EH (cell line): ENCODE measurements at places on chromosomes 4 and X.

GRCh38 chrX:71053217-71053621 lies 14.9 kb downstream of the SNX12 start:
- DNase-seq = no peak

DNA sequence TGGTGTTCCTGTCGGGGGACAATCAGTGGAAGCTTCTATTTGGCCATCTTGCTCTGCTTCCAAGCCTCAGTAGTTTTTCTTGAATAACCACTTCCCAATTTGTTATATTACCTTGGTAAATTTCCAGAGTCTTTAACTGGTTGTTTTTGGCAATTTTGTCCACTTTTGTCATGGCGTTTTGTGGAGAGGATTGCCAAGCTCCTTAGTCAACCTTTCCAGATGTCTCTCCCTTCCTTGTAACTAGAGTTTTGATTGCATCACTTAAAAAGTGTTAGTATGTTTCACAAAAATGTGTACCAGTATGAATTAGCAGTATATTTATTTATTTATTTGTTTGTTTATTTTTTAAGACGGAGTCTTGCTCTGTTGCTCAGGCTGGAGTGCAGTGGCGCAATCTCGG lies 15.8 kb upstream of the UXT start:
- DNase-seq = no peak

DNA sequence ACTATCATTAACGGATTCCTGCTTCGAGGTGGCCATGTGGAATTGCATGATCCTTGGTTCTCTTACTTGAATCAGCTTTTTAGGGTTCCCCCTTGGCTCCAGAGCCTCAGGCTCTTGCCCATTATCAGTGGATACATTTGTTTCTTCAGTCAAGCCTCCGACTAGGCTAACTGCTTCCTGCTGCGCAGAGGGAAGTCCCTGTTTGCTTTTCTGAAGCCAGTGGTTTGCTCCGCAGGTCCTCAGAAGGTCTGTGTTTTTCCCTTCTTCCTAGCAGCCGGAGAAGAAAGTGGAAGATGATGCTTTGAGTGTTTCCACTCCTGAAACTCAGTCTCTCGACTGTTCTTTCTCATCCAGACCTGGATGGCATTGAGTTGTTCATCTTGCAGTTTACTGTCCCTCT lies 20.6 kb downstream of the SRD5A3 start:
- no peak for DNase-seq

- DNase-seq = no peak
Measured at GRCh38 chrX:151977923-151978322, 3.4 kb upstream of the GABRE start.

- DNase-seq = no peak
Measured at GRCh38 chr4:149555146-149555545, 260.5 kb downstream of the IQCM start.

- DNase-seq = no peak
Measured at GRCh38 chr4:87716371-87717265, 66.5 kb downstream of the DMP1 start.

GRCh38 chr4:74056858-74057562 lies 18.5 kb upstream of the CXCL3 start:
- peak; percentile 89 for DNase-seq

DNA sequence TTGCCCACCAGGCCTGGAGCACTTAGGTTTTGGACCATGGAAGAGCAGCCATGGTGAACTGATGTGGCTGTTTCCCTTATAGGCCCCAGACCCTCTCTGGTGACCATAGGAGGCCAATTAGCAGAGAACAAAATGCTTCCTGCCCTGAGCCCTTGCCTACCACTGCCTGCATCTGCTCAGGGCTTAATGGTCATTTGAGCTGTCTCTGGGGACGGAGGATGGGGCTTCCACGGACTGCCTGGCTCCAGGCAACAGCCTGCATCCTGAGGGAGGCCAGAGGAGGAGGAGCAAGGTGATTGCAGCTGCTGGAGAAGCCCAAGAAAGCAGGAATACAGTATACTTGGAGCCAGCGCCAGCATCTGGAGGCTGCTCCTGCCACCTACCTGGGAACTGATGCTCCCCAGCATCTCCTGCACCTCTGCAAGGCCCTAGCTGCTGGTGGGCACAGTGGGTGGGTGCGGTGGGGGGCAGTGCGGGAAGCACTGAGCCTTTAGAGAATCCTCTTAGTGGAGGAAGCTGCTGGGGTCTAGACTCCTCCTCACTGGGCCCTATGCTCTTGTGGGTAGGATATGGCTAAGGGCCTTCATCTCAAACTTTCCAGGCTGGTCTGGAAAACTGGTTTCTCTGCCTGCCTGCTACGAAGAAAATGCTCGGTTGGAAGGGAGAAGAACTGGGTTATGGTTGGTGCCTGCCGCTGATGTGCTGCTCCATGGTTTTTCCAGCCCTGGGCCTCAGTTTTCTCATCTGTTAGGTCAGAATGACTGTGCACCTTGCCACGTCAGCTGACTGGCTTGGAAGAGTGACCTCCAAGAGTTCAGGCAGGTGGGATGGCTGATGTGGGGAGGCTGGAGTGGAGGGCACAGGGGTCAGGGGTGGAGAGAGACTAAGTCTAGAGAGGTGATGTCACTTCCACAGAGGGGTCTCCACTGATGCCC lies 158.8 kb upstream of the PJA1 start:
- DNase-seq = no peak

DNA sequence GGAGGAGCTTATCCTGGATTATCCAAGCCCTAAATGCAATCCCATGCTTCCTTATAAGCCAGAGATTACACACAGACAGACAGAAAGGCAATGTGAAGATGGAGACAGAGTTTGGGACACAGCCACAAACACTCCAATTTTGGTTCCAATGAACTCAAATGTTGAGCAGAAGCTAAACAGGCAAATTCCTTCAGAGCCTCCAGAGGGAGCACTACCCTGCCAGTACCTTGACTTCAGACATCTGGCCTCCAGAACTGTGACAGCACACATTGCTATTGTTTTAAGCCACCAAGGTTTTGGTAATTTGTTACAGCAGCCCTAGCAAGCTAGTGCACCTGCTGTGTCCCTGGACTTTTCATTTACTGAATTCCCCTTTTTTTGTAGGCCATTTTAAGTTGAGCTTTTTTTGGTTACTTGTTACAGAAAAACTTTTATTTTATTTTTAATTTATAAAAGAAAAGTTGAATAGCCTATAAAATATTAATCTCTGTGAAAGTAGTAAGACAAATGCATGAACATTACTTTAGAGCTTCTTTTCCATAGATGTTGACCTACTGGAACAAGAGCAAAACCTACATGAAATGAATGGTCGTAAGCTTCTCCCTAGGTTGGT lies 33.4 kb upstream of the SRD5A3 start:
- peak; percentile 63 for DNase-seq

DNA sequence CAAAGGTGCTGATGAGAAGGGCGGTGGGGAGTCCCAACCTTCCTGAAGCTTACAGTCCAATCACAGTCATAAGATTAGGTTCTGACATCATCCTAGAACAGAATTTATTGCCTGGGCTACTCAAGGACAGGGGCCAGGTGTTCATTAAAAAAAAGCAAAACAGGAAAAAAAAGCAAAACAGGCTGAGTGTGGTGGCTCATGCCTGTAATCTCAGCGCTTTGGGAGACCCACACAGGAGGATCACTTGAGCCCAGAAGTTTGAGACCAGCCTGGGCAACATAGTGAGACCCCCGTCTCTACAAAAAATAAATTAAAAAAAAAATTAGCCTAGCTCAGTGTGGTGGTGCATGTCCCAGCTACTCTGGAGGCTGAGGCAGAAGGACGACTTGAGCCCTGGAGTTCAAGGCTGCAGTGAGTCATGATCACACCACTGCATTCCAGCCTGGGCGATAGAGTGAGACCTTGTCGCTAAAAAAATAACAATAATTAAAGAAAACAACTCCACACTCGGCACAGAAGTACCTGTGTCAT lies 3.0 kb downstream of the RAB9A start:
- peak; percentile 6 for DNase-seq

- no peak for DNase-seq
Measured at GRCh38 chrX:16310326-16310725, 143.0 kb downstream of the MAGEB17 start.

GRCh38 chr4:152606753-152607152 lies 70.9 kb upstream of the FBXW7 start:
- no peak for DNase-seq

DNA sequence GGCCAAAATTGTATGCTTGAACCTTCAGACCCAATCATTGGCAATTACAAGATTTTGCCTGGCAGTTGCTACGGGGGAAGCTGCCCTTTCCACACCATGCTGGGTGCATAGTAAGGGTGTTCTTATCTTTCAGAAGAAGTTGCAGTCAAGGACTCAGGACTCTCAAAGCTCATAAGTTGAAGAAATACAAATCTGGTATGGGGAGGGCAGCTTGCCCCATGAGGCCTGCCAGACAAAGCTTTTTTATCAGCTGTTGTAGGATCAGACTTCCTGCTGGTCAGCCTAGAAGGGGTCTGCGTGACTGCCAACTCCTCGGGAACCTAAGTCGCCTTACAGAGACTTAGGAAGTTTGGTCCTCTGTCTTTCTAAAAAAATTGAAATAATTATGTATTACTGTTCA lies 174.9 kb upstream of the TECRL start:
- no peak for DNase-seq

DNA sequence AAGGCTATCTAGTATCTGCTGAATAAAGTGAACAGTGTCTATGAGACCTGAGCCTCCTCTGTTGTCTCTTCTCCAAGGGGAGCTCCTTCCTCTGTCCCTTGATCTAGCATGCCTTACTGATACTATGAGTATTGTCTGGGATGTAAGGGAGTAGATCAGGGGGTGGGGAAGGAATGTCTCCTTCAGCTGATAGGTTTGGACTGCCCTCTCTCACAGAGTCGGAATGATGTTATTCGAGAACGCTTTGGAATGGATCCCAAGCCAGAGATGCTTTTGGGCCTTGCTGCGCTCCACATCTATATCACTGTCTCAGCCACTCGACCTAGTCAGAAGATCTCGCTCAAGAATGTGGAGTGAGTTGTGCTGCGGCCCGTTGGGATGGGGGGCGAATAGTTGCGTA lies 68.3 kb upstream of the PRPS1 start:
- peak; percentile 46 for DNase-seq

GRCh38 chr4:71050809-71051208 lies 57.4 kb downstream of the DCK start:
- peak; percentile 6 for DNase-seq

GRCh38 chr4:90990284-90990683 lies 863.1 kb downstream of the CCSER1 start:
- no peak for DNase-seq

DNA sequence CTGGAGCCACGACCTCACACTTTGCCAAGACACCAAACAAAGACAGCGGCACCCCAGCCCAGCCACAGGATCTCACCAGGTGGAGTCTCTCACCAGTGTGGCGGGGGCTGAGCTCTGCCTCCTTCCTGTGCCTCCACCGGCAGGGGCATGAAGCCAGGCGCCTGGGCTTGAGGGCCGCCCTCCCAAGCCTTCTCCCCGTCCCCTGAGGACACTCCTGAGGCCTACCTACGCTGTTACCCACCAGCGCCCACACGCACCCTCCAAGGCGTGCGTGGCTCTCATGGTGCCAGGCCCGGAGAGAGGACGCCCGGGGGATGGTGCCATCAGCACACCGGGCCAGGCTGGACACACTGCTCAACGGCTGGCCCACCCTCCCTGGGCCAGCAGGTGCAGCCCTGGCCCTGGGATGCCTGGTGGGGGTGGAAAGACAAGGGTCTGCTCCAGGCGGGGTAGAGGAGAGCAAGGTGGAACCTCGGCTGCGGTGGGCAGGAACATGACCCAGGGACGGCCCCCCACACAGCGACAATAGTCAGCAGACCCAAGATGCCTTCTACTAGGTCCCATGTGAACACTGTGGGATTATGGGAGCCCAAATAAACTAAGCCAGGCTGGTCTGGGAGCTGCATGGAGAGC lies 22.1 kb downstream of the NELFA start:
- DNase-seq = no peak
